ENCODE measurements at places on chromosomes 11 and 22.

DNA sequence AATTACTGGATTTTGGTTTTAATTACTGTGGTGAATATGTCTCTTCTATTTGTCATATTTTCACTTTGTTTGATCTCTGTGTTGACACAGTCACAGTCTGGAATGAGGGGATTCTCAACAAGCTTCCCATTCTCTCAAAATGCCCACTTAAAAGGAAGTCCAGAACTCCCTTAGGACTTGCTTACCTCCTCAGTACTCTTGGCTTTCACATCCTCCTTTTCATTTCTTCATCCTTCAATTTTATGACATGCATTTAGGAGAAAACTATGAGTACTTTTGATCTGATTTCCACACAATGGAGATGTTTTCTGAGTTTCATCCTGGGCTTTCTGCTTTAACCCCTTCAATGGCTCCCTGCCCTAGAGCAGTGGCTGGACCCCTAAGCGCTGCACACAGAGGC, 49.3 kb upstream of the FLI1 start:
- DNase-seq = no peak

DNA sequence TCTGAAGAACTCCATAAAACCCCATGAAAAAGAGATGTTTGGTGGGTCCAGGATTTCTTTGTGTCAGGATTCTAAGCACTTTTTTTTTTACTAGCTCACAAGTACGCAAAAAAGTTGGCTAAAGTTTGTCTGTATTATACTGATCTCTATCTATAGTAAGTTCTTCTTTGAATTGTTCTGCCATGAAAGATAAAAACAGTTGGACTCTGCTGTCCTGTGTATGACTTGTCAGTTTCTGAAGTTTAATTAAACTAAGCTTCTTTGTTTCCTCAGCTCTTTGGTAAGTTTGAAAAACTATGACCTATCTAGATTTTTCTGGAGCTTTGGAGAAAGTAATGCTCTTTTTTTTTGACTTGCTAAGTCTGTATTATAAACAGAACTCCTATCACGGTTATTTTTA, 812.2 kb upstream of the LUZP2 start:
- no peak for DNase-seq

DNA sequence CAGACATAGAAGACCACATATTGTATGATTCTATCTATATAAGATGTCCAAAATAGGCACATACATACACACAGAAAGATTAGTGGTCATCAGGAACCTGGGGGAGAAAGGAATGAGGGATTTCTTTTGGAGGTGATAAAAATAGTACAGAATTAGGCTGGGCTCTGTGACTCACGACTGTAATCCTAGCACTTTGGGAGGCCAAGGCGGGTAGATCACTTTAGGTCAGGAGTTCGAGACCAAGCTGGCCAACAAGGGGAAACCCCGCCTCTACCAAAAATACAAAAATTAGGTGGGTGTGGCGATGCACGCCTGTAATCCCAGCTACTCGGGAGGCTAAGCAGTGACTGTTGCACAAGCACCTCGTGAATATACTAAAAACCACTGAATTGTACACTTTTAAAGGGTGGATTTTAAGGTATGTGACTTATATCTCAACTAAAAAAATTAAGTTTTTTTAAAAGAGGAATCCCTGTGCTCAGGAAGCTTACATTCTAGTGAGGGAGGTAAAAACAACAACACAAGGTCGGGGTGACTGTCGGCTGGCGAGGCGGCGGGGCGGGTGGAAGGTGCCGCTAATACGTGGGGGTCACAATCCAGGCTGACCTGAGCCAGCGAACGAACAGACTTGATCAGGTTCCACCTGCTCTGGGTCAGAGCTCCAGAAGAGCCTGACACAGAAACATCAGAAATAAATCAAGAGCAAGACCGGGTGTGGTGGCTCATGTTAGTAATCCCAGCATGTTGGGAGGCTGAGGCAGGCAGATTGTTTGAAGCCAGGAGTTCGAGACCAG, 25.3 kb upstream of the TESMIN start:
- no peak for DNase-seq

- no peak for DNase-seq
These were observed 23.8 kb downstream of the MICAL2 start for GRCh38 chr11:12134236-12134585.

- DNase-seq = no peak
These were observed 222.1 kb upstream of the ANO3 start for GRCh38 chr11:26109658-26110368.

GRCh38 chr22:38191731-38192474, 9.9 kb upstream of the MAFF start:
- DNase-seq = no peak

GRCh38 chr11:95364324-95365295, 133.6 kb upstream of the SESN3 start:
- no peak for DNase-seq

GRCh38 chr11:104060820-104061219, 24.4 kb downstream of the DDI1 start:
- no peak for DNase-seq

GRCh38 chr22:20960609-20961008, 6.4 kb upstream of the AIFM3 start:
- no peak for DNase-seq

GRCh38 chr11:75159151-75159953, 8.4 kb downstream of the SLCO2B1 start:
- DNase-seq = no peak

DNA sequence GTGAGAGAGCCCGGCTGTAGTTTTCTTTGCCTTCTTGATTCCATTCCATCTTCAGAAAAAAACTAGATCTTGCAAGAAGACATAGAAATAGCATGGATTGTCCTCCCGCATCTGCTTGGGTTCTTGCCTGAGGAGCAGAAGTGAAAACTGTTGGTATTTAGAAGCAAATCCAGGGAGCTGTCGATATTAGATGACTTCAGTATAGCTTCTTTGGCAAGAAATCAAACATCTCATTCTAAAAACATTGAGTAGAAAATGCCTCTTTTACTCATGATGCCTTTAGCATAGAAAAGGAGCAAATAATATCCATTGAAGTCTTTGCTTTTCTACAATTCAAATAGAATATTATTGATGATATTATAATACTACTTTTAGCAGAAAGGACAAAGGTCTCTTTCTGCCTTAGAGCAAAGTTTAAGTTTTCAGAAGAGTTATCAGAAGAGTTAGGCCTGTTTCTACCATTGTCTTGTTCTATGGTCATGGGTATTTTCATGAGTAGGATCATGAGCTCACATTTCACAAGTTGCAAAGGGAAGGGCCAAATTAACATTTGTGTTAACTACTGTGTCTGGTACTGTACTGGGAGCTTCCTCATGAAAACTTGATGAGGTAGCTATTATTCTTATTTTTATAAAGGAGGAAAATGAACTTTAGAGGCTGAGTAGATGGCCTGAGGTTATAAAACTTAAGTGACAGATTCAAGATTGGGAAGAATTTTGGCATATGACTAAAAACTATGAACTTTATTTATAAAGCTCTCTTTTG, 49.7 kb downstream of the EXT2 start:
- DNase-seq = no peak

DNA sequence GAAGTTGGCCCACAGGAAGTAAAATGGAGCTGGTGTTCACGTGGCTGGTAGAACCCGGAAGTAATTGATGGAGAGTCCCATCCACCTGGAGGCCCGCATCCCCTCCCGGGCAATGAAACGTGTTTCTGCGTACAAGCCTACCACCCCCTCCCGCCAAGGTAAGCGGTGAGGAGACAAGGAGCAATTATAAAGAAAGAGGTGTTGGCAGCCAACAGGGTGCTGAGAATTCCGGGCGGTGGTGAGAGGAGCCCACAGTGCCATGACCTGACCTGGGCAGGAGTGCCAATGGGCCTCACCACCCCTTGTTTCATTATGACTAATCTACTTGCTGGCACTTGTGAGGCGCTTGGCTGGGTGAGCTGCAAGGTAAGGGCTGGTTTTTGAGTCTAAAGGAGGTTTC, 83.8 kb upstream of the BID start:
- DNase-seq = no peak

DNA sequence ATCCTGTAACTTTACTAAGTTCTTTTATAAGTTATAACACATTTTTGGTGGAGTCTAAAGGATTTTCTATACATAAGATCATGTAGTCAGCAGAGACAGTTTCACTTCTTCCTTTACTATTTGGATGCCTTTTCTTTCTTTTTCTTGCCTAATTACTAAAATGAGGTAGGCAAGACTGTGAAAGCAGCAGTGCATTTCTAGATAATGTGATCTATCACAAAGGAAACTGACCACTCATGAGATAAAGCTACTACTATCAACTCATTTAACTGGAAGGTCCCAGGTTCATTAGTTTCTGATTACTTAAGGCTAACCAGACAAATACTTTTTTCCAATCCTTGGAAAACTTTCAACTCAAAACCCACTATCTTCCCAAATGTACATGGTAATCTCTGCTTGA, 196.2 kb upstream of the E2F8 start:
- no peak for DNase-seq

DNA sequence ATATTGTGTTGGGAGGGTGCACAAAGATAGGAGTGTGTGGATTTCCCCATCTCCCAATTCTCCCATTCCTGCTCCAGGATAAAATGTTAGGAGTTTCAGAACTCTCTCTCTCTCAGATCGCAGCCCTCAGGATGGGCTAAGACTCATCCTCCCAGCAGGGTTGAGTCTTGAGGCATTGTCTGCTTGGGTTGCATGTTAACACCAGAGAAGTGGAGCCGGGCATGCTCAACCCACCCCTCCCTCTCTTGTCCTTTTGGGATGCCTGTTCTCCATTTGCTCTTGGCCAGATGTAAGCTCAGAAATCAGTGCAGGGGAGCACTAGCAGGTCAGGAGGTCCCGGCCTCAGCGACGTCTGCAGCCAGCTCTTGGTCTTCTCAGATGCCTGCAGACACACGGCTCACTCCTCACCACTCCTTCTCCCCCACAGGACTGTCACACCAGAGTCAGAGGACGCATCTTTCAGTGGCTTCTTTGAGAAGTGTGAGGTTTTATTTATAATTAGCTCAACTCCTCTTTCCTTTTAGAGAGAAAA, 1456.5 kb downstream of the TBC1D22A start:
- DNase-seq = no peak

DNA sequence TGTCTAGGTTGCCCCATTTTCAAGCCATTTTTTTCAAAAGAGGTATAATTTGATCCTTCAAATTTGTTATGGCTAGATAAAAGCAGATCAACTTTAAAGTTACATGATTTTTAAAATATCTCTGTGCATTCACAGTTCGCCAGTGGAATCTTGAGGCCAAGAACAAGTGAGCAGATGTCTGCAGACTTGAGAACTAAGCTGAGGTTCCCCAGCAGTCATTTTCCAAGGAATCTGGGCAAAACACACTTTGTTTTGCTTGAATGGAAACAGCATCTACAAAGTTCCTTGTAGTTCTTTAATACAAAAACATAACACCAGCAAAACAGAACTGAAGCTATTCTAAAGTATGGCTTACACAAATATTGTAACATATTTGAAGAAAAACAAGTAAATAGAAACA, 7.7 kb downstream of the MPPED2 start:
- no peak for DNase-seq

DNA sequence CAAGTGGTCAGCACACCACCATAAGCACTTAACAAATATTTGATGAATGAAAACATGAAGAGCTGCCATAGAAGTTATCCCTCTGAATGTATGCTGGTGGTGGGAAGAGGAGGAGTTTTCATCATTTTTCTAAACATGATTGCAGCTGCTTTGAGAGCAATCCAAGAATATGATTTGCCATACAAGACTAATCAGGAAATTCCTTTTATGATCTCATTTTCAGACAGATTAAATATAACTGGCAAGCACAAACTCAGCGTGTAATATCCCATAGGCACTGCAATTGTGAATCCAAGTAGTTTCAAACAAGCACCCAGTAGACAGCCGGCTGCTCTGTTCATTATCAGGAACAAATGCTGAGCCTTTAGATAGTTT, 505.7 kb upstream of the LUZP2 start:
- no peak for DNase-seq

DNA sequence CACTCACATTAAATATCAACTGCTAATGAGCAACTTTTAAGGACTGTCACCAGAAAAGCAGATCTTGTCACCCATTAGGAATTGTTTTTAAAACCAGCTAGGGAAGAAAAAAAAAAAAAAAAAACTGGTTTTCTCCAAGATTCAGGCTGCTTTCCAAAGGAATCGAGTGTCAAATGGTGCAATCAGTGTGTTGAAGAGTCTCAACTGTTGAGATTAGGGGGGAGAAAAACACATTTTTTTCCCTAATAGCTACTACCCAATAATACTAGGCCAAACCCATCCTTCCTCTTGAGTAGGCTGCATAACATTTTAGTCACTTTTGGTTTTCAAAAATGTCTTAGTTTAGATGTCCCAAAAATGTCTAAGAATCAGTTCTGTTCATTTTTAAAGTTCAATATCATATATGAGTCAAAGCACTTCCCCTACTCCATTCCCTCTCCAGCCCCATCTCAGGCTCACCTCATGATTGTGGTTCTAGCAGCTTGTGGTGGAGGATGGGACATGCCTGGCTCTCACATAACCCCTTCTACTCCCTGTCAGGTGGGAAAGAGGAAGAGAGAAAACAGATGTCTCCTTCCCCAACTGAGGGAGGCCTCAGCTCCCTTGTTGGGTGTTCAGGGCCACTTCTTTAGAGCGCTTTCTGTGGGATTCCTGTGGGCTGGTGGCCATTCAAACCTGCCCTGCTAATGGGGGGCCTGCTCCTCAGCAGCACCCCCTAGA, 193.6 kb downstream of the CWF19L2 start:
- no peak for DNase-seq

DNA sequence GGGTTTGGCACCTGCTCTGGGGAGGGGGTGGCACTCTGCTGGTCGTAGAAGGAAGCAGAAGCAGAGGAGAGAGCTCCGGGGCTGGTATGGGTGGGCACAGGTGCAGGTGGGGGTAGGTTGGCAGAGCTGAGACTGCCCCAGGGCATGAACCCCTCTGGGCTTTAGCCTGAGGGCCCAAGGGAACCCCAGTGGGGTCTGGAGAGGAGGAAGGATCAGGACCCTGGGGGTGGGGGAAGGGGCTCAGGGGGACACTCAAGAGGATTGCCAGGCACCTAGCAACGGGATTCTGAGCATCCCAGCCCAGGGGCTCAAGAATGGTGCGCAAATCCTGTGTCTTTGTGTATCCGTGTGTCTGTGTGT, 6.3 kb downstream of the ALDH3B2 start:
- no peak for DNase-seq

GRCh38 chr22:21961127-21961867, 8.6 kb upstream of the PPM1F start:
- no peak for DNase-seq

GRCh38 chr22:21611210-21611977, 18.4 kb downstream of the YDJC start:
- no peak for DNase-seq

- no peak for DNase-seq
These were observed 64.0 kb downstream of the DKK3 start for GRCh38 chr11:11944444-11944843.

- DNase-seq = no peak
These were observed 26.8 kb downstream of the TPCN2 start for GRCh38 chr11:69075421-69076128.

GRCh38 chr22:39847477-39847876, 46.1 kb downstream of the ENTHD1 start:
- no peak for DNase-seq

All from ecto neural progenitor cell (in vitro differentiated cells).